B cell (primary cell): ENCODE measurements at places on chromosomes 5 and 9. TPM values are rescaled to one million over a fixed set of nuclear protein-coding genes. Genes with fewer than 3 reads are reported as not detected.

GRCh38 chr9:18296702-18297055, 177.3 kb upstream of the ADAMTSL1 start:
- H3K4me1 ChIP-seq: no peaks in the 10 kb centered on the region
- H3K27me3 ChIP-seq: no peaks in the 10 kb centered on the region
- no peaks in the 10 kb centered on the region for H3K36me3 ChIP-seq
- no peak overlapping the region for H3K4me3 ChIP-seq

GRCh38 chr5:99355881-99356280, 427.1 kb upstream of the CHD1 start:
- H3K4me1 ChIP-seq: no peaks in the 10 kb centered on the region
- DNase-seq: no peak
- no peak overlapping the region for H3K27ac ChIP-seq
- no peaks in the 10 kb centered on the region for H3K36me3 ChIP-seq

DNA sequence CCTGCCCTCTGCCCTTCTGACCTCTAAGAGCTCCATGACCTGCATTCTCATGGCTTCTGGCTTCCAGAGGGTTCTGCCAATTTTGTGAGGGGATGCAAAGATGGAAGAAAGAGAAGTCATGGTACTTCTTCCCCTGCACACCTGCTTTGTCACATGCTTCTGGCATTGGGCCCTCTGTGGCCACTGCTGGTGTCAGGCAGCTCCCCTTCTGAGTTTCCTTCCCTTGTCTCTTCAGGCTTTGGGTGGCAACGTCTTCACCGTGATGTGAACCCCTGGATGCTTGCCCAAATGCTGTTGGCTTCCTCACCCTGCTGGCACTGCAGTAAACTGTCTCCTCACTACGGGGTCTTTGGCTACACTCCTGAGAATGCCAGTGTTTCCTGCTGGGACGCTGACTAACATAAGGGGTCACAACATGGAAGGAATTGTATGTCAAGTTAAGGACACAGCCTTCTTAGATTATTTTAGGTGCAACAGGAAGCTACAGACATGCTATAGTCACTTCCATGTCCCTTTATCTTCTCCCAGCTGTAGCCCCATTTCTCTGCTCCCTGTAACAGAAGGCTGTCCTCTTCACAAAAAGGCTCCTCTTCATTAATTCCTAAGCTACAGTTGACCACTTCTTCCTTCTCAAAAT, 8.9 kb upstream of the CLINT1 start:
- H3K27ac ChIP-seq: no peak overlapping the region
- no peak overlapping the region for H3K4me3 ChIP-seq
- no peaks in the 10 kb centered on the region for H3K36me3 ChIP-seq
- no peak for DNase-seq
- no peaks in the 10 kb centered on the region for H3K4me1 ChIP-seq

GRCh38 chr5:167831754-167832504, 459.5 kb upstream of the WWC1 start:
- H3K4me1 ChIP-seq: no peaks in the 10 kb centered on the region
- no peak overlapping the region for H3K4me3 ChIP-seq
- no peak for DNase-seq
- no peak overlapping the region for H3K27ac ChIP-seq

GRCh38 chr5:38639377-38640358, 83.2 kb upstream of the LIFR start:
- H3K4me3 ChIP-seq: no peak overlapping the region
- no peaks in the 10 kb centered on the region for H3K4me1 ChIP-seq
- H3K27me3 ChIP-seq: no peaks in the 10 kb centered on the region
- no peak for DNase-seq
- H3K36me3 ChIP-seq: no peaks in the 10 kb centered on the region

- H3K4me3 ChIP-seq: no peak overlapping the region
- H3K27me3 ChIP-seq: no peaks in the 10 kb centered on the region
- H3K4me1 ChIP-seq: no peaks in the 10 kb centered on the region
- no peak overlapping the region for H3K27ac ChIP-seq
- no peaks in the 10 kb centered on the region for H3K36me3 ChIP-seq
- DNase-seq: no peak
Observed at GRCh38 chr9:70801181-70801829, 320.1 kb downstream of the TRPM3 start.

DNA sequence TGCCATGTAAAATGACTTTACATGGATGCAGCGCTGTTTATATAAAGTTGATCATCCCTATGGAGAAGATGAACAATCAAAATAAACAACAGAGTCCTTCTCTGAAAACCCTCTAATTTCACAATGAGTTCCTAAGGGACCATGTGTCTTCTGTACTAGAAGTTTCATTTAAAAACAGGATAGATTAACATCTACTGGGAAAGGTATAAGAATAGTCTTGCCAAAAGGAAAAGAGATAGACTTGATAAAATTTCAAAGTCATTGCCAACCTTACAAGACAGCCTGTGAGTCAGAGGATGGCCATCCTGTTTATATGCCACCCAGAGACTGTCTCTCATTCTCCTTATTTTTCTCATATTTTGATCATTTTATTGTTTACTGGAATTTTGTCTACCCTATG, 367.1 kb upstream of the PDE4D start:
- no peaks in the 10 kb centered on the region for H3K36me3 ChIP-seq
- DNase-seq: no peak
- no peak overlapping the region for H3K27ac ChIP-seq
- H3K27me3 ChIP-seq: no peaks in the 10 kb centered on the region
- H3K4me3 ChIP-seq: no peak overlapping the region
- peaks cover 3% of the 10 kb centered on the region for H3K4me1 ChIP-seq

DNA sequence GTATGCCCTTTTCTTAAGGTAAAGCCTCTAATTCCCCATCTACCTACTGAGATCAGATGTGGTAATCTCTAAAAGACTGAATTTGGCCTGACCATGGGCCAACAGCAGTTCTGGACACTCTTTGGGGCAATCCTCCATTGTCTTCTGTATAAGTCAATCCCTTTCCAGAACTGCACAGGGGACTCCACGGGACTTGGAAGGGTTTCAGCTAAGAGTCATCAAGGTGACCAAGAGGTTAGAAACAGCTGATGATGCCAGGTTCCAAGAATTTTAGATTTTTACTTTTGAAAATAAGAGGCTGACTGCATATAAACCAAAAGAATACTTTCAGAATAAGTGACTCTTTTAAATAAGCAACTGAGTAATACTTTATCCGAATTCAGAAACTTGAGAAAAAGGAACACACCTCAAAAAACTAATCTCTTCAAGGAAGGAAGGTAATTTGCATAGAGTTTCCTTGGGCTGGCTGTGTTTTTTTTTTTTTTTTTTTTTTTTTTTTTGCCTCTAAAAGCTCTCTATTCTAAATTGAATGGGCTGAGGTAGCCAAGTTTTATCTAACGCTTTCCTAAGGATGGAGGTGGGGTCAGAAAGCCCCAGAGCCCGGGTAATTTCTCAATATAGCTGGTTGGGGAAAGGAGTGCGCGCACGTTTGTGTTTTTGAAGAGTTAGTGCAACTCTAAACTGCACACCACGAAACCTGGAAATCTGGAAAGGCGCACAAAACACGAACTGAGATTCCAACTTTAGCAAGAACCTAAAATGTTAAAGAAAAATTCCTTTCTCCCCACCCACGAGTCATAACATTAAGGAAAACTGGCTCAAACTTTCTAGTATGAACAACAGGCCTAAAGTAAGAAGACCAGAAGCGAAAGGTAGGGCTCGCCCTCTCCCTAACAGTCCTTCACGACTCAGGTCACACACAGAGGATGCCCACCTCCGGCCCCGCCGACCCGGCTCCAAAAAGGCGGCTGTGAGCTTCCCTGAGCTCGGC, 1.3 kb downstream of the VCP start:
- peak overlapping the region; percentile 73 for H3K4me3 ChIP-seq
- DNase-seq: peak; percentile 58
- peak overlapping the region; percentile 97 for H3K27ac ChIP-seq
- H3K36me3 ChIP-seq: peaks cover 47% of the 10 kb centered on the region
- H3K4me1 ChIP-seq: peaks cover 45% of the 10 kb centered on the region
- H3K27me3 ChIP-seq: no peaks in the 10 kb centered on the region

DNA sequence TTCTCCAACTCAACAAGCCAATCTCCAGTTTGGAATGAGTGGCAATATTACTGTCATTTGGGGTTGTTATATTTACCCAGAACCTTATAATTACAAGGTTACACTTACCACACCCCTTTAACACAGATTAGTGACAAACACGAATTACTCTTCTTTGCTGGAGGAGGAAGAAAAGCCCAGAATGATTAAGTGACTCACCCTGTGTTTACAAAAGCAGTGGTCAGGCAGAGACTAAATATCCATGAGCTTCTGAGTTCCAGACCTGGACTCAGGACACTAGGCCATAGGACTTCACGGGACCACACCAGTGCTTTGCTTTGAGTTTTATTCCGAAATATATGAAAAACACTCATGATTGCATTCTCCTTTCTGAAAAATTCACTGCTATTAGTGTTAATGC, 370.8 kb downstream of the TLE1 start:
- no peak overlapping the region for H3K4me3 ChIP-seq
- no peaks in the 10 kb centered on the region for H3K27me3 ChIP-seq
- DNase-seq: no peak
- H3K27ac ChIP-seq: no peak overlapping the region
- no peaks in the 10 kb centered on the region for H3K36me3 ChIP-seq

GRCh38 chr5:169942181-169942580, 38.1 kb downstream of the INSYN2B start:
- no peaks in the 10 kb centered on the region for H3K4me1 ChIP-seq
- peaks cover 2% of the 10 kb centered on the region for H3K36me3 ChIP-seq
- H3K27me3 ChIP-seq: no peaks in the 10 kb centered on the region

- H3K36me3 ChIP-seq: no peaks in the 10 kb centered on the region
- no peak for DNase-seq
- peaks cover 2% of the 10 kb centered on the region for H3K4me1 ChIP-seq
- no peak overlapping the region for H3K4me3 ChIP-seq
Observed at GRCh38 chr5:34697308-34698108, 41.4 kb downstream of the RAI14 start.

GRCh38 chr5:124235576-124235975, 510.9 kb downstream of the ZNF608 start:
- H3K4me3 ChIP-seq: no peak overlapping the region
- H3K4me1 ChIP-seq: peaks cover 18% of the 10 kb centered on the region
- H3K27ac ChIP-seq: no peak overlapping the region
- DNase-seq: no peak

DNA sequence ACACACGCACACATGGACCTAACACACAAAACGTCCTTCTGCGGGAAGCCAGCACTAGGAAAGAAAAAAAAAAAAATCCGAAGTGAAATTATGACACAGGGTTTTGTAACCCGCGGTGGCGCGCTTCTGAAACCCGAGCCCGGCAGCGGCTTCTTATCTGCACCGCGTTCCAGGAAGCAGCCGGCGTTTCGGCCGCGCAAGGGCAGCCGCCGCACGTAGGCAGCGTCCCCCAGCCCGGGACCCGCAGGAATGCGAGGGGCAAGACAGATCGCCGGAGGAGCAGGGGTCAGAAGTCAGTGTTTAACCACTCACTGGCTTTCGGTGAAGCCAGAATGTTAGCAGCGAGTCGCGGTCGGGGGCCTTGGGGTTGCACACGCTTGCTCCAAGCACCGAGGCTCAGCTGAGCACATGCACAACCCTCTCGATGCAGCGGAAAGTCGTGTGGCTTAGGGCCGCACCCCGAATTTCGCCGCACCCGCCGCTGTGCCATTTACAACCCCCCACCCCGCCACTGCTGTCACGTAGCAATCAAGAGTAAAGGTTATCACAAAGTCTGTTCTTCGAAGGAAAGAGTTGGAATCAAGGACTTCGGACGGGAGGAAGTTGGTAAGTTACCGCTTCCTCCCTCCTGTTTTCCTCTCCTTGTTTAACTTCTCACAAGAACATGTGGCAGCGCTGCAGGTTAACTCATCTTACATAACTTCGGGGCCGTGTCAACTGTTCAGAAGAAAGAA, 167.9 kb downstream of the AUH start:
- peaks cover 27% of the 10 kb centered on the region for H3K4me1 ChIP-seq
- no peaks in the 10 kb centered on the region for H3K36me3 ChIP-seq
- peak overlapping the region; percentile 58 for H3K4me3 ChIP-seq

DNA sequence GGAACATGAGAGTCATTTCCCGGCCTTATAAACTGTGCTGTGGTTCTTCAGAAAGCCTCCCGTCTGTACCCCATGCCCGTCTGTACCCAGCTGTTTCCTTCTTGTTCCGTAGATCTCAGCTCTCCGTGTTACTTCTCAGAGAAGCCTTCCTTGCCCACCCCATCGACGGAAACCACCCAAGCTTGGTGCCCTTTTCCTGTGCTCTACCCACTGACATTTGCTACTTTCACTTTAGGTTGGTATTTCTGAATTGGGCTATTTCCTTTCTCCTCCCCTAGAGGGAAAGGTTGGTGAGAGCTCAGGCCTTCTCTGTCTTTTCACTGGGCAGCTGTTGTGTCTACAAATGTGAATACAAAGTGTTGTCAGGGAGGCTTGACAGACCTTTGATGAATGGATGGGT, 764.5 kb upstream of the ADAMTS16 start:
- no peak overlapping the region for H3K27ac ChIP-seq
- H3K36me3 ChIP-seq: no peaks in the 10 kb centered on the region
- no peaks in the 10 kb centered on the region for H3K27me3 ChIP-seq
- H3K4me3 ChIP-seq: no peak overlapping the region
- no peak for DNase-seq
- no peaks in the 10 kb centered on the region for H3K4me1 ChIP-seq

DNA sequence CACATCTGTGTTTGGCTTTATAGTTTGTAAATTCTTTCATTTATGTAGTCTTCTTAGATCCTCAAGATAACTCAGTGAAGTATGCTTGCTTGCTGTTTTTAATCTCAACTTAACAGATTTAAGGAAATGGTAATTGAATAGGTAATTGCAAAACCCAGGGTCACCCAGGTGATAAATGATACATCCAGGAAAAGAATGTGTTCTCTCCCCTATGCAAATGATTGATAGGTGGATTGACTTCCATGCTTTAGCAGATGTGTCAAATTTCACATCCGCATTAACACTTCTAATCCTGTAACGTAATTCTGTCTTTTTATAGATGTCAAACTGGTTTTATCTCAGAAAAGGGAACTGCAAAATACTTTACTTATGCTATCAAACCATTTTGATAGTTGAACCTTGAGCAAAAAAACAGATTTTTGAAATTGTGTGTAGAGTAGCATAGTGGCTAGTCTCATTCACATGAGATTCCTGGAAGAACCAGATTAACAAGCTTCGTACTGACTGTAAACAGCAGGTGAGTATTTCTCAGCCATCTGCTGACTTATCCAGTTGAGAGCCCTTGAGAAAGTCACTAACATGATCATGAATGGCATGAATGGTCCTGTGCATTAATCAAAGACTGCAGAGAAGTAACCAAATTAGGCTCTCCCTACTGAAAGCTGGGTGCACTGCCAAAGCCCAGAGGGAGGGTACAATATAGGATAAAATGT, 86.7 kb upstream of the PAM start:
- no peak overlapping the region for H3K4me3 ChIP-seq
- no peak for DNase-seq
- H3K27ac ChIP-seq: no peak overlapping the region
- H3K27me3 ChIP-seq: no peaks in the 10 kb centered on the region

TOPORS gene
- total RNA-seq: 21.4 and 21.5 TPM in 2 replicates

BARHL1 gene
- total RNA-seq: not detected in 2 replicates

MYOT gene
- not detected in 2 replicates for total RNA-seq

FRRS1L gene
- not detected in 2 replicates for total RNA-seq

PCDHGA4 gene
- 1.1 TPM in 2 replicates for total RNA-seq

LCN6 gene
- total RNA-seq: not detected in 2 replicates
